ENCODE measurements at places on chromosomes 12 and 14. TPM values are rescaled to one million over a fixed set of nuclear protein-coding genes. Genes with fewer than 3 reads are reported as not detected.

Gene TAC3
- total RNA-seq, result not detected

- no peak for DNase-seq
These were observed 20.7 kb upstream of the TCP11L2 start for GRCh38 chr12:106281804-106282203.

DNA sequence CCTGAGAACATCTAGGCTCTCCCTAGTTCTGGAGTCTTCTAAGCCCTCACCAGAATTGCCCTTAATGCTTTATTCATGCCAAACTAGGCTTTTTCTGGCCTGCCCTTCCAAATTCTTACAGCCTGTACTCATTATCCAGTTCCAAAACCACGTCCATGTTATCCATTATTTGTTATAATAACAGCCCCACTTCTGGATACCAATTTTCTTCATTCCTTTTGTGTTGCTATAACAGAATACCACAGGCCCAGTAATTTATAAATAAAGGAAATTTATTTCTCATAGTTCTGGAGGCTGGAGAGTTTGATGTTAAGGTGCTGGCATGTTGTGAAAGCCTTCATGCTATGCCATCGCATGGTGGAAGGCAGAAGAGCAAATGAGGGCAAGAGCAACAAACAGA, 68.0 kb upstream of the AMIGO2 start:
- DNase-seq, result no peak

GRCh38 chr14:78455896-78456435, 285.8 kb downstream of the NRXN3 start:
- DNase-seq, result no peak

- DNase-seq, result no peak
These were observed 114.1 kb upstream of the PWP1 start for GRCh38 chr12:107571492-107571891.

DNA sequence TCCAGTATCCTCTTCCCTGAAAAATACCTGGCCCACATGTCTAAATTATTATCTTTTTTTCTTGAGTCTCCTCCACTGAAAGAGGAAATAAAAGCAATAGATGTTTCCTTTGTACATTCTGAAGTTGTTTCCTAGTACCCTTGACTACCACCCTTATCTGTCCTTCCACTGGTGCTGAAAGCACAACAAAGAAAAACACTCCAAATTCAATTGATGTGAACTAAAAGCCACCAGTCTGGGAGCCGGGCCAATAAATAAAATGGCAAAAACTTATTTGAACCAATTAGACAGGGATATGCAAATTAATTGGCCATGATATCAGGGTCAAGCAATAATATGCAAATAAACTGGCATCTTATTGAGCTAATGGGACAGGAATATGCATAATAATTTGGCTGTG, 330.5 kb downstream of the PAWR start:
- DNase-seq, result no peak

GRCh38 chr14:51545396-51545795, 106.3 kb upstream of the FRMD6 start:
- no peak for DNase-seq

- DNase-seq, result no peak
These were observed 63.8 kb downstream of the IRF2BPL start for GRCh38 chr14:76964695-76965094.

- no peak for DNase-seq
These were observed 88.6 kb downstream of the RAD51B start for GRCh38 chr14:67908052-67908754.
